Activated CD8-positive, alpha-beta memory T cell treated with anti-CD3 and anti-CD28 coated beads, Interleukin-2, amount 50 U/mL, for 4 hours (primary cell): ENCODE measurements at places on chromosomes 7 and 10.

DNA sequence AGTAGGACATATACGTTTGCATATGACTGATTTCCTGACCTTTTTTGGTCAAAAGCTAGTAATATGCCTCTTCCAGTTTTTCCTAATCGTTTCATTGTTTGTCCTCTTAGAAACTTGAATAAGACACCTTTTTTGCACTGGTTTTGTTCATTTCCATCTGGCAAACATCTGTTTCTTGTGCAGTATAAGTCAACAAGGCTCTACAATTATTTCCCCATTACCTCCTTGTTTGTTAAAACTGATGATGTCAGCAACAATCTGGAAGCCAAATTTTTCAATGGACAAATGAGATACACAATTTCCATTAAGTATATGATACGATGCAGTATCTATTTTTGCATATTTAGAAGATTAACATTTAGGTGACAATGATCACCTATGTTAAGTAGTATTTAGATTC, 148.8 kb downstream of the NRBF2 start:
- DNase-seq, result no peak

- no peak for DNase-seq
These were observed 6.3 kb downstream of the NDUFB2 start for GRCh38 chr7:140702774-140703173.

DNA sequence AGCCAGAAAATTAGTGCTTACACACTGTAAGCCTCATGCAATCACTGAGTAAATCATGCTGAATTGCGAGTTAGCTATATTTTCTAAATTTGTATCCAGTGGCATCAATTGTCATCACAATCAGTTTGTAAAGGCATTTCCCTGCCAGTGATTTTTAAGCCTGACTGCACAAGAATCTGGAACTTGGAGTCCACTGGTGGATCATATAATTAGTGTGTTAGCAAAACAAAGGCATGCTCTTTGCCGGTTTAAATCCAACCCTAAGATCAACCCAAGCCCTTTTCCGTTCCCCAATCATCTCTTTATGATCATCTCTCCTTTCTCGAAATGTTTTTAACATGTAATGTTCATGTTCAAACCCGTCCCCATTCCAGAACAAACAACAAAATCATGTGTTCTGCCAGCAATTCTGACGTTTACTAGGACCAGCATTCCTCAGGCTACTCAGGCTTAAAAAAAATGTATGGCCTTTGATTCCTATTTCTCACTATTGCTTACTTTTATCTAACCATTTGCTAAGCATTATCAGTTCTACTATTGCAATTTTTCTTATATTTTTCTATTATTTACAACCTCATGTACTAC, 649.2 kb downstream of the SORCS1 start:
- no peak for DNase-seq

DNA sequence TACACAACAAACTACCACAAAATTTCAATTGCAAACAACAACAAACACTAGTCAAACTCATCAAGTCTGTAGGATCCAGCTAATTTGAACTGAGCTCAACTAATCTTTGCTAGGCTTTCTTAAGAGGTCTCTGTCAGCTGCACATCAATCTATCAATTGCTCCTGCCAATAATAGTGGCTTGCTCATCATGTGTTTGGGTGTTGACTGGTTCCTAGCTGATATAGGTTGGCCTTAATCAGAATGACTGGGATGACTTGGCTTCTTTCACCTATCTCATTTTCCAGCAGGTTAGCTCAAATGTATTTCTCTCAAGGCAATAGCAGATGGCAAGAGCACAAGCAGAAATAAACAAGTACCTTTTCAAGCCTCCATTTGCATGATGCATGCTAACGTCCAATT, 370.3 kb upstream of the NFE2L3 start:
- DNase-seq, result no peak

- DNase-seq, result no peak
These were observed 101.4 kb upstream of the FAM133B start for GRCh38 chr7:92691578-92691977.
